ENCODE measurements at places on chromosomes 6 and 20.
A peak's percentile ranks its signal among the peaks of the same experiment; 100 is the strongest.

GRCh38 chr20:44803383-44803941, 6.9 kb downstream of the RIMS4 start:
- no peak for DNase-seq

GRCh38 chr6:45697605-45698004, 318.1 kb downstream of the CLIC5 start:
- no peak for DNase-seq

- no peak for DNase-seq
Measured at GRCh38 chr6:131565056-131565455, 8.0 kb upstream of the ARG1 start.

GRCh38 chr6:10082385-10082784, 332.5 kb downstream of the TFAP2A start:
- no peak for DNase-seq

- no peak for DNase-seq
Measured at GRCh38 chr6:70389261-70389660, 24.0 kb upstream of the FAM135A start.

- no peak for DNase-seq
Measured at GRCh38 chr20:56506103-56506502, 18.4 kb upstream of the FAM209A start.

GRCh38 chr20:23966927-23967615, 21.5 kb downstream of the GGTLC1 start:
- no peak for DNase-seq

DNA sequence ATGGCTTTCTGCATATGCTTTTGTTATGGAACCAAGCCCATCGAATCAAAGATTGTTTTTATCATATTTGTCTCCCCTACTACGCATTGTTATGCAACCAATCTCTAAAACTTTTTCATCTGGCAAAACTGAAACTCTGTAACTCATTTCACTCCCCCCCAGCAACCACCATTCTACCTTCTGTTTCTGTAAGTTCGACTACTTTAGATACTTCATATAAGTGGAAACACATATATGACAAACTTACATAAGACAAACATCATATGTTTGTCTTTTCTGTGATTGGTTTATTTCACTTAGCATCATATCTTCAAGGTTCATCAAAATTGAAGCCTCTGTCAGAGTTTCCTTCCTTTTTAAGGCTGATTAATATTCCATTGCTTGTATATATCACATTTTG, 34.8 kb downstream of the CEP57L1 start:
- no peak for DNase-seq

GRCh38 chr6:24856901-24857670, 58.4 kb upstream of the ARMH2 start:
- no peak for DNase-seq

DNA sequence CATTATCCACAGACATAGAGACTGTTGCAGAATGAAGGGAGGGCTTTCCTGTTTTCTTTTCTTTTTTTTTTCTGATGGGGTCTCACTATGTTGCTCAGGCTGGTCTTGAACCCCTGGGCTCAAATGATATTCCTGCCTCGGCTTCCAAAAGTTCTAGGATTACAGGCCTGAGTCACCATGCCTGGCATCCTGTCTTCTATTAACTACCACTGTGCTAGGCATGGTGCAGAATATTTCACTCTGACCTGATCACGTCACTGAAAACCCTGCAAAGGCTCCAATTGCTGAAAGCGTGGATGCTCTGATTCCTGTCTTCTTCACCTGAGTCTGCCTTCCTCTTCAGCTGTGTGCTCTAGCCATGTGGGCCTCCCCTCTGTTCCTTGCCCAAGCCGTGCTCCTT, 8.5 kb upstream of the DNMT3B start:
- DNase-seq: no peak

GRCh38 chr6:118012944-118013343, 105.9 kb downstream of the SLC35F1 start:
- DNase-seq: no peak

GRCh38 chr20:10780901-10781300, 107.1 kb upstream of the JAG1 start:
- no peak for DNase-seq

DNA sequence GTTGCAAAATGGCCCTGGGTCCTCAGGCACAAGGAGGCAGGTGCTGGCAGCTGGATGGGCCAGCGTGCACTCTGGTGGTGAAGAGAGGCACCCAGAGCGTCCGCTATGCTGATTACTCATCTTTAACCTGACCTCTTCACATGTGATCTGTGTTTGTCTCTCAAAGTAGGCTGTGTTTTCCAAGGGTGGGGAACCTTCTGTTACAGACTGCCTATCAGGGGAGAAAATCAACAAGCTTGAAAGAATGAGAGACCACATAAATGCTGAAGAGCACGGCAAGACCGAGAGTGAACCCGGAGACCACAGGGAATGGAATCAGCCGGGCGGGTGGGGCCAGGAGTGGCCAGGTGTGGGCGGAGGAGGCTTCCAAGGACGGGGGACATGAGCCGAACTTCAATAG, 16.2 kb downstream of the BNIP5 start:
- peak; percentile 84 for DNase-seq

DNA sequence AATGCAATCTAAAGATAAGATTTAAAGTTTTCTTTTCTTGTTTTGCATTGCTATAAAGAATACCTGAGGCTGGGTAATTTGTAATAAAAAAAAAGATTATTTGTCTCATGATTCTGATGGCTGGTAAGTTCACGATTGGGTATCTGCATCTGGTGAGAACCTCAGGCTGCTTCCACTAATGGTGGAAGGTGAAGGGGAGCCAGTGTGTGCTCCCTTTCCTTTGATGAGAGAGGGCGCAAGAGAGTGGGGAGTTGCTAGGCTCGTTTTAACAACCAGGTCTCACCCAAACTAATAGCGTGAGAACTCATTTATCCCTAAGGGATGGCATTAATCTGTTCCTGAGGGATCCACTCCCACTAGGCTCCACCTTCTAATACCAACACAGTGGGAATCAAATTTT, 353.2 kb downstream of the BTBD3 start:
- DNase-seq: no peak

- no peak for DNase-seq
Measured at GRCh38 chr20:19758501-19759331, 658 bp downstream of the RIN2 start.

- peak; percentile 25 for DNase-seq
Measured at GRCh38 chr6:53744321-53744720, 50.5 kb upstream of the LRRC1 start.

- DNase-seq: no peak
Measured at GRCh38 chr20:23404196-23404595, 17.1 kb downstream of the NAPB start.

- no peak for DNase-seq
Measured at GRCh38 chr6:2958331-2958711, 13.0 kb downstream of the SERPINB6 start.

DNA sequence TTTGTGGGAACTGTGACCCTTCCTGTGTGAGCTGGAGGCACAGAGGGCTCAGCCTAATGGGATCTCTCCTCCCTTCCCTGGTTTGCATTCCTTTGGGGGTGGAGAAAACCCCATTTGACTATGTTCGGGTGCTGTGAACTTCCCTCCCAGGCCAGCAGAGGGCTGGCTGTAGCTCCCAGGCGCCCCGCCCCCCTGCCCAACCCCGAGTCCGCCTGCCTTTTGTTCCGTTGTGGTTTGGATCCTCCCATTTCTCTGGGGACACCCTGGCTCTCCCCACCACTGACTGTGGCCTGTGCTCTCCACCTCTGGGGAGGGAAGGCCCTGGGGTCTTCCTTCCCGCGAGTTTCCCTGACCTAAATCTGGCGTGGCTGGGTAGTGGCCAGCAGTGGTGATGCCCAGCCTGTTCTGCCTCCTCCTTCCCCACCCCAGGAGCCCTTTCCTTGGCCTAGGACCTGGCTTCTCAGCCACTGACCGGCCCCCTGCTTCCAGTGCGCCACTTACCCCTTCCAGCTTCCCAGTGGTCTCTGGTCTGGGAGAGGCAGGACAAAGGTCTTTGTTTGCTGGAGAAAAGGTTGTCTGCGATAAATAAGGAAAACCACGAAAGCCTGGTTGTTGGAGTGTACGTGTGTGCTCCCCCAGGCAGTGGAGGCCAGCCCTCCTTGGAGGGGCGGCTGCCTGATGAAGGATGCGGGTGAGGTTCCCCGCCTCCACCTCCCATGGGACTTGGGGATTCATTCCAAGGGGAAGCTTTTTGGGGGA, 4.9 kb downstream of the VEGFA start:
- DNase-seq: no peak

- no peak for DNase-seq
Measured at GRCh38 chr6:21827425-21828202, 234.1 kb downstream of the SOX4 start.

- no peak for DNase-seq
Measured at GRCh38 chr6:38346291-38347079, 293.2 kb downstream of the BTBD9 start.

- no peak for DNase-seq
Measured at GRCh38 chr6:107132330-107132954, 17.1 kb upstream of the BEND3 start.

DNA sequence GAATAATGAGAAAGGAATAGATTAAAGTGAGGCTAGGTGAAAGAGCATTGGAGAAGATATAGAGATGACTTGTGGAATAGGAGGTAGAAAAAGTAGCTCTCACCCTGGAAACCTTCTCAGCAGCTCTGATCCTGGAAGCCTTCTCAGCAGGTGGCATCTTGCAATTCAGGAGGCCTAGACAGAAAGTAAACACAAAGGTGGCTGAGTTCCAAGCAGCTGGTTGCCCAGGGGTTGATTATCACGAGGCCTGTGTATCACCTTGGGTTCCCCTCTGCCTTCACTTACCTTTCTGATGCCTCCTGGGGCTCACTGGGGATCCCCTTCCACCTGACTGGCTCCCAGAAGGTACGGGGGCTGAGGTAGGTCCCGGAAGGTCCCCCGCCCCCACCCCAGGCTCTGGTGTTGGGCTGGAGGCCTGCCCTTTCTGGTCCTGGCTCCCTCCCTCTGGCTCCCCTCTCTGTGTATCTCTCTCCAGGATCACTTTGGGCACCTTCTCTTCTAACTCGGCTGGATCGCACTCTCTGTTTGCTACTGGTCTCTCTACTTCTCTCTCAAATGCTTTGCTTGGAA, 9.7 kb downstream of the MDC1 start:
- DNase-seq: peak; percentile 92

DNA sequence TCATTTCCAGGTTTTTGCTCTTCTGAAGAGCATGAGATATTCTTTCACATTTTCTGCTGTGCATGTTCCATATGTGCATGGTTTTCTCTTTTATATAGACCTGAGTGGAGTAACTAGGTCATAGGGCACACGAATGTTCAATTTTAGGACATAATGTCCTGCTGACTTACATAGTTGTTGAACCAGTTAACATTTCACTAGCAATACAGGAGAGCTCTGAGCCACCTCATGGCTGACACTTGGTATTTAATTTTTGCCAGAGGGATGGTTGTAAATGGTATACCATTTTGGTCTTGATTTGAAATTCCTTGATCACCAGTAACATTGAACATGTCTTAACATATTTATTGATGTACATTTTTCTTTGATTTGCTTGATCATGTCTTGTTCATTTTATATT, 38.3 kb downstream of the IGF2R start:
- DNase-seq: no peak

DNA sequence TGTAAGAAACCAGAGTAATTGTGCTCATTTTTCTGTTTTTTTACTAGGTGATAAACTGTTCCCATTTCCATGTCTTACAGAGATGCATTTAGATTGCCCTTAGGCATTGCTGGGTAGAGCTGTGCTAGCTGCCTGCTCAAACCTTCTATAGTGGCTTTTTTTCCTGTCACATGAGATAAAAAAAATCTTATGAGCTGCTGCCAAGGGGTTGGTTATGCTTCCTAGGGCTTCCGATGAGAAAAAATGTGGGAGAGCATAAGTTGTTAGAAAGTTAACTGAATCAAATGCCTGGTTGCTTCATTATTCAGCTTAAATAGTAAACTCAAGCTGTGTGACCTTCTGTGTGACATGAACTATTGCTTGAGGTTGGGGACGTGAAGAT, 50.0 kb upstream of the NOX3 start:
- DNase-seq: no peak

DNA sequence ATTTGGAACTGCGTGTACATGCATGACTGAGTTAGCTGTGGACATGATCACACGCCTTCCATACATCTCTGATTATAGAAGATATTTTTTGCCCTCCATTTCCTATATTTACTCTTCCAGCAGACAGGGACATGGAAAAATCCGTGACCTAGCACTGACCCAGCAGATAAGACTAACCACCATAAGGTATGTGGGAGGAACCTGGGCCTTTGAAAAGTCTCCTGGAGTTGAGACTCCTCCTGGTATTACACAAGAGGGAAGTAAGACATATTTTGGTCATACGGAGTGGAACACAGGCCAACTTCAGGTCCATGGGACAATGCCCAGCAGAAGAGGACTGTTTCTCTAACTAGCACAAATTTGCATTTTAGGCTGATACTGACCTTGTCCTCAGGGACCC, 13.7 kb upstream of the SIRPB1 start:
- DNase-seq: no peak

DNA sequence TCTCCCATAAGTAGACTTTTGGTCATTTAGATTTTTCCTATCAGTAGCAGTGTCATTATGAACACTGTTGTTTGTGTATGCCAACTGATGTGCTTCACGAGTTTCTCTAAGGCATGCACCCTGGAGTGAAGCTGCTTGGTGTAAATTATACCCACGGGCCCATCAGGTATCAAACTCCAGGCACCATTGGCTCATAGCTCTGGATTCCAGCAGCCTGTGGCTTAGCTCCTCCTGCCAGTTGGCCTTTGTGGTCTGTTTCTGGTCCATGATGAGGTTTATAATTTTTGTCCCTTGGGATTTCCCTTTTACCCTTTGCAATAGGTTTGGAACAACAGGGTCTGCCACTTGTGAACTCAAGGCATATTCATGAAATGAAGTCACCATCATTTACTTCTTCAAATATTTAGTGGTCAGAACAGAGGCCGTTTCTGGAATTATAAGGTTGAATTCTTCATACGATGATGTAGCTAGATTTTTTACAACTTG, 350.5 kb downstream of the PRL start:
- DNase-seq: no peak

DNA sequence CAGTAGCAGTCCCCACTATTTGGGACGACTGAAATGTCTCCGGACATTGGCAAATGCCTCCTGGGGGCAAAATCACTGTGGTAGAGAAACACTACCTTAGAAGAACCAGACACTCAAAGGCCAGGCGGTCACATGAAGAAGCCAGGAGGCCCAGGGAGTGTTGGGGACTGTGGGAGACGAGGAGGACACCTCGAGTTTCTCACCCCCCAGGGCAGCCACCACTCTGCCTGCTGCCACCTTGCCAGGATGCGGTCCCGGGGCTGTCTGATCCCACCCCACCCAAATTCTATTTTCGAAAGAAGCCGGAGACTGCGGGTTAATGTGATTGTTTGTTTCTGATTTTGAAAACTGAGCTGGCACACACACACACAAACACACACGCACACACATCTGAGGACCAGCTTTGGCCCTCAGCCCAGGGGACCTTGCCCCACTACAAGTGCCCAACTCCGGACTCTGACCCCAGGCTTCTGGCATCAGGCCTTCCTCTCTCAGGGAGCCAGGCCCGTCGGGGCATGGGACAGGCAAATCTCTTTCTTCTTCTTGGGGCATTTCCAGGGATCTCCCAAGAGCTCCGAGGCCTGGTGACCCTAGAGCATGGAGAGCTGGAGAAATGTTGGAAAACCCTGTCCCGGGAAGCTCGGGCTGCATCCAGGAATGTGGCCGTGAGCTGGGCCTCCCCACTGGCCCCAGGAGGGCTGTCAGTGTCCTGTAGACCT, 187.5 kb upstream of the PMEPA1 start:
- DNase-seq: no peak

GRCh38 chr6:3961581-3962215, 112.5 kb downstream of the FAM50B start:
- DNase-seq: no peak

Measured in NCI-H2029 treated with DMSO at 0.1 percent for 48 hours (cell line).